Stimulated activated effector memory CD8-positive, alpha-beta T cell treated with anti-CD3 and anti-CD28 coated beads, Interleukin-12 subunit alpha, Interleukin-12 subunit beta, amount 100 ng/mL, for 72 hours (primary cell): ENCODE measurements at places on chromosomes 2 and 18.
A peak's percentile ranks its signal among the peaks of the same experiment; 100 is the strongest.

DNA sequence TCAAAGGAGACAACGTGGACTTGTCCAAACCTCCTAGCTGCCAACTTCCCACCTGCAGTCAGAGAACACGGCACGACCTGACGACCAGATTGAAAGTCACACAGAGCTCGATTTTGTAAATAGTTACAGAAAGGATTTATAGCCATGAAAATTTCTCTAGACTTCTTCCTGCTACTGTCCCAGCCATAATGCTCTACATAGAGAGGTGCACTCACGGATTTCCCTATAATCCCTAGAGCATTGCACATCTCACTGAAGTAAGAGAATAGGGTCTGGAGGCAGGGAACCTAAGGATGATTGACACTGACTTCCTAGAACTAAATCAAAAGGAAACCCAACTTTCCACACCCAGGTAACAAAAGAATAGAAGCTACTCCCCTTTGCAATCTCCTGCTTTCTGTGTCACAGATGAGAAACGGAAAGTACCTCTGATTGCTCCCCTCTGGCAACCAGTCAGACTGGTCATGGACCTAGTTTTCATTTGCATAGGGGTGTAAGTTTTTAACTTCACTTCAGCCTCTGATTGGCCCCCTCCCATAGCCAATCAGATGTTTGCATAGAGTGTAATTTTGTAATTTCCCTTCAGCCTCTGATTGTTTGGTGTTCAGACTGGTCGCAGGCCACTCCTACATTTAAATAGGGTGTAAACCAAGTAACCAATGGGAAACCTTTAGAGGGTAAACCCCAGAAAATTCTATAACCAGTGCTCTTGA, 58.6 kb upstream of the FBXO11 start:
- no peak for DNase-seq

GRCh38 chr2:109059474-109060165, 69.4 kb upstream of the SH3RF3 start:
- no peak for DNase-seq

- DNase-seq, result no peak
Measured at GRCh38 chr2:42864641-42865280, 72.4 kb upstream of the HAAO start.

DNA sequence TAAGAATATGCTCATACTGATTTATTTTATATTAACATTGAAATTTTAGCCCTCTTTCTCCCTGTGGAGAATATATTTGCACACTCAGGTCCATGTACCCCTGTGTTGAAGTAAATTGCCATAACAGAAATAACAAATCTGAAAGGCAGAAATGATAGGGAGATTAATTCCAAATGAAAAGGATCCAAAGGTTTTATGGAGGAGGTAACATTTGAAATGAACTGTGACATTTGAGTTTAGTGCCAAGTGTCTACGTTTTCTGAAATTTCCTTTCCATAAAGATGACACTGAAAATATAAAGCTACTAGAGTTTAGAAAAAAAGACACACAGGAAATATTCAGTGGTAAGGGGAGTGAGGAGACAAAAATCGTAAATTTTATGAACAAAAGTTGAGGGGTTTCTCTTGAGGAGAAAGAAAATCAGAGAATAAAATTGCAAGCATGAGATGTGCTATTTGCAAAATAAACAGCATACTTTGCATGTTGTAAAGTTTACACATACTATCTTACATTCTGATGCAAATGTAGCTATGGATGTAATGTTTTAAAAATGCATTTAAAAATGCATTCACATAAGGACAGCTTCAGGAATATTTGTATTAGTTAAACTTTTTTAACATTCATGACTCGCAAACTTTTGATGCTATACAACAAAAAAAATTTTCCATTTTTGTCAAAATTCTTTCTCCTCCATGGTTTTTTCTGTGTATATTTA, 69.5 kb downstream of the BAZ2B start:
- DNase-seq, result no peak

DNA sequence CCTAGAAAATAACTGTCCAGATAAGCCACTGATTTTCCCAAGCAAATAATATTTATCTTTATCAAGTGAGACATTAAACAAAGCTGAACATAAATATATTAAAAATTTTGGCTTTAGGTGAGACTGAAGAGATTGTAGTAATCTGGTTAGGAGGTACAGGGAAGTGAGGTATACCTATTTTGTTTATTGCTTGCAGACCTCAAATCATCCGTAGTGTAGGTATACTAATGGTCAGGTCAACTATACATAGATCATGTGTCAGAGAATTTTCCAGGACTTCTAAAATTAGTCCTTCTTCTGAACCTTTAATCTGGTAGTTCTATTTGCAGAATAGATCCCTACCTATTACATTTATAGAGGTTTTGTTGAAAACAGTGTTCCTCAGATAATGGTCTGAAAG, 41.5 kb downstream of the SP140 start:
- no peak for DNase-seq

- DNase-seq, result no peak
Measured at GRCh38 chr2:63300835-63301234, 250.2 kb downstream of the OTX1 start.

DNA sequence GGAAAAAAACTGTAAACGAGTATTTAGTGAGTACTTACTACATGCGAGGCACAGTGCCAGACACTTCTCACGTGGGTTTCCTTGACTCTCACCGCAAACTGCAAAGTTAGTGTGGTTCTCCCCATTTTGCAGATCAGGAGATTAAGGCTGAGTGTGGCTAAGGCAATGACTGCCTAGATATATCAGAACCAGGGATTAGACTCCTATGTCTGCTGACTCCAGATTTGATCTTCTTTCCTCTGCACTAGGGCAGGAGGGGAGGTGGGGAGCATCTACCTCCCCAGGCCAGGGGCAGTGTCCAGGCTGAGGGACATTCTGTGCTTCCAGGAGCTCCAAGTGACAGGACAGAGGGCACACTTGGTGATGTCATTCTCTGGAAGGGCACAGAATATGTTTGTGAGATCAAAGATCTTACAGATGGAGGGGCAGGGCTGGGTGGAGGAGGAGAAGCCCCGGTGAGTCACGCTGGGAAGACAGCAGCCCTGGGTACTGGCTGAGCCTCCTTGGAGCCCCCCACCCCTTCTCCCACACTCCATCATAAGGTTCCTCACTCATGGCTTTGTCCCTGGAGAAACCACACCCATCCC, 92.4 kb downstream of the RHOB start:
- no peak for DNase-seq

DNA sequence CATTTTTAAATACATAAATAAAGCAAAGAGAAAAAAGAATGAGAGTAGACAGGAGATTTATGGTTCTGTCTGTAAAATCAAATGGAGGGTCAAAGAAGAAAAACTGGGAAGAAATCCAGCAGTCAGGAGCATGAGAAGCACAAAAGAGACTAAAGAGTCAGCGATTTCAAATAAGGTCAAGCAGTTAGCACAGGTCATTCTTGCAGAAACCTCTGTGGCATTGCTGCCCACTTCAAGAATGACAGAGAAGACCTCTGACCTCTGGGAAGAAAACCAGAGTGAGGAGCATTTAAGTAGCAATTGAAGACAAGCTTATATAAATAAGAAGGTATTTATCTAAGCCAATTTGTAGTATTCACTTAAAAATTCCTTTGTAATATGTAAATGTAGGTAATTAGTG, 172.0 kb upstream of the SPOPL start:
- DNase-seq, result no peak

DNA sequence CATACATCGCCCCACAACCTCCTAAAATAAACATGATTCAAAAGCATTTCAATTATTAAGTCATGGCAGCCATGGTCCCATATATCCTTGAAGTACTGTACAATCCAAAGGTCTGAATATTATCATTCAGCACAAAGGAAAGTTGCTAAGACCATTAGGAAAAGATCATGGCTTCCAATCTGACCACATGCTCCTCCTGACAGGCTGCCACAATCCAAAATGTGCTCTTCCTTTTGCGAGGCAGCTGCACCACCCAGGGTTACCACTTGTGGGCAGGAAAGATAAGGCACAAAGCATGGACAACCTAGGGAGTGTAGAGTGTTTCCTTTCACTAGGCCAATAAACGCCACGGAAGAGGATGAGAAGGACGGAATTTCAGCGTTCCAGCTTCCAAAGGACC, 5.4 kb downstream of the BOLA3 start:
- DNase-seq, result no peak

DNA sequence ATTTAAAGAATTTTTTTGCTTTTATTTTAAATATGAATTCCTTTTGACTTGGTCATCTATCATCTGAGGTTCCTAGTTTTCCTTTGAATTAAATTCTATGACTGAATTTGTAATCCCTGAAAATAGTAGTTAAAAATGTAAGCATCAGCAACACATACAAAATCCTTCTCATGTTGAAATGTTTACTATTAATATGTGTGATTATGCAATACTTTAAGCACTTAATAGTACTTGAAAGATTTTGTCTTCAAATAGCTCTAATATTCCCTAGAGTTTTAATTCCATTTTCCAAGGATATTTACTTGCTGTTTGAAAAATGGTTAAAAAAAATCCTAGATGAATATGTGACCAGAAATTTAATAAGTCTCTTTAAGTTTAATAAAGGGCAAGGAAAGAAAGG, 26.6 kb upstream of the SPATS2L start:
- DNase-seq, result no peak

- DNase-seq, result no peak
Measured at GRCh38 chr18:378079-378478, 110.2 kb upstream of the THOC1 start.

DNA sequence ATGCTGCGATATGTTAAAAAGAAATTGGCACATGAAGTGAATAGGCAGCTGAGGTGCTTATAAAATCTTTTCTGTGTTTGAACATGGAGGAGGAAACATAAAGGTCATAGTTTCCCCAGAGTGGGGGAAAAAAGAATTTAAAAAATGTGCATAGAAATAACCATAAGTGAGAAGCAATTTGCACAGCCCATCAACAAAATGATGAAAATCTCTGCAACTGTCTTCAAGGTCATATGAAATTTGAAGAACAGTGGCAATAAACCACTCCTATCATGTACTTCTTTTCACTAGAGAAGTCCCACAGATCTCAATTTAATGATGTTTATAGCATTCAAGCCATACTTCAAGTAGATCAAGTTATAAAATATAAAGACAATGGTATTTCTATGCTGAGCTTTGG, 46.7 kb upstream of the ZNF804A start:
- no peak for DNase-seq

DNA sequence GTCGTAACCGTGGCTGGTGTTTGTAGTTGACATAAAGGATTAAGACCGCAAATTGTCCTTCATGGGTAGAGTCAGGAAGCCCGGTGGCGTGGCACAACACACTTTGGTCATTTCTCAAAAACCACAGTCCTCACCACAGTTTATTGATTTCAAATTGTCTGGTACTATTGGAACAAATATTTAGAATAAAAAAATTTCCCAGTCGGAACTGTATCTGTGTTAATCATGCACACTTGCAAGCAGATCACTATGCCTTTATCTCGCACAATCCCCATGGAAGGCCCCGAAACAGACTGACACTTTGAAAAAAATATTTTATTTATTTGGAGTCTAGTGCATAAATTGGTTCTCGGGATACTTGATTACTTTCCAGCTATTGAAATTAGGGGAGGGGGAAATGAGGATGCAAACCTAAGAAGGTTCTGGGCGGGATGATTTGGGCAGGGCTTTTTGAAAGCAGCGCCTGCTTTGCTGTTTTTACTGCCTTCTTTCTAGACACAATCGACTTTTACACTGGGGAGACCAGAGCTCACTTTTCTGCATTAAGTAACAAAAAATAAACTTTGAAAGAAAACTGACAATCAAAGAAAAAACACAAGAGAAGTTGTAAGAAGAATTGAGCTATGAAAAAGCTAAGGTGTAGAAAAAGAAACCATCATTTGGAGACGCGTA, 15.4 kb upstream of the HOXD1 start:
- DNase-seq, result no peak

- peak; percentile 15 for DNase-seq
Measured at GRCh38 chr2:46873604-46874068, 42.0 kb downstream of the MCFD2 start.

DNA sequence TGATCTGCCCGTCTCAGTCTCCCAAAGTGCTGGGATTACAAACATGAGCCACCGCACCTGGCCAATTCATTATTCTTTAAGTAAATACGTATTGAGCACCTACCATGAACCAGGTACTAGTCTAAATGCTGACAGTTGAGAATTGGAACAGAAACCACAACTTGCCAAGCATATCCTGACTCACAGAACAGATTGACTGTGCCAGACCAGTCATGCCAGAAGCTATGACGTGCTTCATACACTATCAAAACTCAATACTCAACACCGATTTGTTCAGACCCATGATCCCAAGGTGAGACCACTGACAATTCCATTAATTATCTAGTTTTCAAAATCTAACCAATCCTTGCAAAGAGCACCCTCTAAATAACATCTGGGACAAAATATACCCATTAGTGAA, 148.6 kb downstream of the B3GNT2 start:
- DNase-seq, result no peak

DNA sequence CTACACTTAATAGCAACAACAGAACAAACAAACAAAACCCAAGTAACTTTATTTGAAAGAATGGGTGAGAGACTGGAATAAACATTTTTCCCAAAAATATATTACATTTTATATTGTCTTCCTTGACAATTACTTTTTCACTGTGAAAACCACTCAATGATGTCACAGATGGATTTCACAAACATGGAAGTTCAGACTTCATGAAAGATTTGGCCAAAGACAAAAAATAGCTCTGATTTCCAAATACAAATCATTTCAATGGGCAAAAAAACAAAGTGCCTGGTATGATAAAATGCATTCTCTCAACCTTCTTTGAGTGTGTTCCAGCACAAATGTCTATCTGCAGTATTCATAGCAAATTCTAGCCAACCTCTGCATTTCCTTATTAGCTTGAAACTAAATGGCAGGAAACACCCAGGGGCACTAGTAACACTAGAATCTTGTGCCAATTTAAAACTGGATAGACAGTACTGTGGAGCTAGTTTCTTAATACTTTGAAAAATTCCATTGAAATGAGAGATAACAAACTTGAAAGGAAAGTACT, 28.5 kb upstream of the NAPG start:
- DNase-seq, result no peak

- DNase-seq, result no peak
Measured at GRCh38 chr18:76866666-76867065, 44.3 kb downstream of the ZNF236 start.

DNA sequence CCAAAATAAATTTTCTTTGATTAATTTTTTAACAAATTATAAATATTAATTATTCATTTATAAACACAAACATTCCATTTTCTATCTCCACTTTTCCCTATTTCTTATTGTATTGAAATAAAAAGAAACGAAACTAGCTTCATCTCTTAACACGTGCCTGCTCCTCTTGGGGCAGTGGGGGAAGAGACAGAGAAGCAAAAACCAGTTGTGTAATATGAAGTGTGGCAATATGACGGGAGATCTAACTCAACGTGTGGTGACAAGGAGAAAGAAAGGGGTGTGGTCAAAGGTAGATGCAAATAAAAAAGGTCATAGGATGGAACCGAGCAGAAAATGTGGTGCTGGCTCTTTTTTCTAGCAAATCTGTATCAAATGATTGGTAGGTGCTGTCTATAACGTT, 106.9 kb upstream of the SLC8A1 start:
- no peak for DNase-seq
